ENCODE measurements at places on chromosomes 1 and 21.

- no peak for DNase-seq
These were observed 15.2 kb downstream of the LRRC38 start for GRCh38 chr1:13498553-13498952.

GRCh38 chr1:38009088-38009840 lies 3.3 kb upstream of the UTP11 start:
- peak; percentile 60 for DNase-seq

DNA sequence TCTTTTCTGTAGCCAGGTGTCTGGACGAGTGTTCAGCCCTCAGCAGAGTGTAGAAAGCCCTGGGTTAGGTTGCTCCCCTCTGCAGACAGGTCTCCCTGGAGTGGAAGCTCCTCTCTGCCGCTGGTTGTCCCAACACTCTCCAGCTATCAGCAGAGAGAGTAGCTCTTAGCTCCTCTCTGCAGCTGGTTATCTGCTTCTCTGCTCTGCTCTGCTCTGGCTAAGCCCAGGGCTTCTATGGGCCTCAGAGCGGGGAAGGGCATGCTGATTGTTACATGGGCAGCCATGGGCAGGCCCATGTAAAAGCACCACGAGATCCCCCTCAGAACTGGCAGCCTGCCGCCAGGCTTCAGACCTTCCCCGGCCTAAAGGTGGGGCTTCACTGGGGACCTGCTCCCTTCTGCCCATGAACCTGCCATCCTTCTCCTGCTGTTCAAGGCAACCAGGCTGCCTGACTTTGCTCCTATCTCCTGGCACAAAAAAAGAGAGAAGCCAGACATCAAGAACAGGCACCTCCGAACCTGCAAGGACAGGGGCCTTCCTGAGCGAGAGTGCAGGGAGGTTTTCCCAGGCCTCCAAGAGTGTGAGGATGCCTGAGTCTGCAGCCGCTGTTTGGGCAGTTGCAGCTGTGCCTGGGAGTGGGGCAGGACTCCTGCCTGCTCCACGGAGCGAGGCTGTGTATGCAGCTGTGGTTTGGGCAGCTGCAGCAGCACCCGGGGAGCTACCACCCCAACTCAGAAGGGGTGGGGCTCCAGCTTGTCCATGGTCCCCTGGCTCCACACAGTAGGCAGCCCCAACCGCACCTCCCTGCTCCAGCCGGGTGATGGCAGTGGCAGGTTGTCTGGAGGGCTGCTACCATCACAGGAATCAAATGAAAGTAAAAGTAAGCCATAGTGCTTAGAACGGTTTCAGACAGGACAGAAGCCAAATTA lies 973.7 kb downstream of the LTN1 start:
- no peak for DNase-seq

GRCh38 chr1:89698020-89698560 lies 65.2 kb downstream of the LRRC8C start:
- no peak for DNase-seq

DNA sequence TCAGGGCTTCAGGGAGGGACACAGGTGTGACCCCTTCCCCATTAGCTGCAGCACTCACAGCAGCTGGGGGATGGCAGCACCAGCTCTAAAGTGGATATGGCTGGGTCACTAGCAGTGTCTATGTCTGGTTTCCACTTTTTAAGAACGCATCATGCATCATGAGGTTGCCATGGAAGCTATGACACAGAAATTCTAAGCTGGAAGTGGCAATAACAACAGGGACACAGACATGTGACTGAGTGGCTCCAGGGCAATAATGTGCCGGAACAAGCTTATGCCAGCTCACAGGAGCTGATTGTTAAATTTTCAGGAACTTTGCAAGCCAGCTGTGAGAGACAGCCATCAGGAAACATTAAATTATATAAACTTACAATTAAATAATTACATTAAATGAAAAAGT lies 51.2 kb upstream of the NFASC start:
- no peak for DNase-seq

DNA sequence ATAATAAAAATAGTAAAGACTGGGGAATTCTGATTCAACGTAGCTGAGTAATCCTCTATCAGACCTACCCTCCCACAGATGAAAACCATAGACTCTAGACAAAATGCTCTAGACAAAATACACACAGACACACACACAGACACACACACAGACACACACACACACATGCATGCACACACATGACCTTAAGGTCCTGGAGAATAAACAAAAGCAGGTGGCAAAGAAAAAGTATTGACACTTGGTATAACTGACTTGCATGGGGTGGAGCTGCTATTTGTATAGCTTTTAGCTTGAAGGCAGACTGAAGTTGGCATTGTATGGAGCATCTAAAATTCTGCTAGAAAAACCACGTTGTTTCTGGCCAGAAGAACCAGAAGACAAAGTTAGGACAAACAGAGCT lies 29.3 kb downstream of the C1orf141 start:
- no peak for DNase-seq

GRCh38 chr1:23741609-23742008 lies 1.7 kb upstream of the ELOA start:
- DNase-seq = no peak

DNA sequence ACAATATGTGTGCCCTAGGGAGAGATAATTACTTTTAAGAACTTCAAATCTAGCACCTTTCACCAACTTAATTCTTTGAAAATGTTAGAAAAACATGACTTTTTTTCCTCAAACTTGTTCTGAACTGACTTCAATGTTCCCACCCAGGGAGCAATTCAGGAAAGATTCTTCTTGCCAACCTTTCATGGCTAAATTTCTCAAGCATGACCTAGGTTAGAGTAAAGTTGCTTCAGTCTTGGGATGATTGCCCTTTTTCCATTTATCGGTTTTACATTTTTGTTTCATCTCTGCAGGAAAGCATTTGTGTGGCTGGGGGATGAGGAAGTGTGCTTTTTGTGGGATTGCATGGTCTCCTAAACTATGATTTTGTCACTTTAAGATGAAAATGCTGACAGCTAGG lies 647.7 kb downstream of the LTN1 start:
- DNase-seq = no peak

- no peak for DNase-seq
These were observed 1.5 kb downstream of the GPATCH4 start for GRCh38 chr1:156599811-156600210.

GRCh38 chr1:109269212-109269980 lies 13.5 kb downstream of the PSRC1 start:
- no peak for DNase-seq

DNA sequence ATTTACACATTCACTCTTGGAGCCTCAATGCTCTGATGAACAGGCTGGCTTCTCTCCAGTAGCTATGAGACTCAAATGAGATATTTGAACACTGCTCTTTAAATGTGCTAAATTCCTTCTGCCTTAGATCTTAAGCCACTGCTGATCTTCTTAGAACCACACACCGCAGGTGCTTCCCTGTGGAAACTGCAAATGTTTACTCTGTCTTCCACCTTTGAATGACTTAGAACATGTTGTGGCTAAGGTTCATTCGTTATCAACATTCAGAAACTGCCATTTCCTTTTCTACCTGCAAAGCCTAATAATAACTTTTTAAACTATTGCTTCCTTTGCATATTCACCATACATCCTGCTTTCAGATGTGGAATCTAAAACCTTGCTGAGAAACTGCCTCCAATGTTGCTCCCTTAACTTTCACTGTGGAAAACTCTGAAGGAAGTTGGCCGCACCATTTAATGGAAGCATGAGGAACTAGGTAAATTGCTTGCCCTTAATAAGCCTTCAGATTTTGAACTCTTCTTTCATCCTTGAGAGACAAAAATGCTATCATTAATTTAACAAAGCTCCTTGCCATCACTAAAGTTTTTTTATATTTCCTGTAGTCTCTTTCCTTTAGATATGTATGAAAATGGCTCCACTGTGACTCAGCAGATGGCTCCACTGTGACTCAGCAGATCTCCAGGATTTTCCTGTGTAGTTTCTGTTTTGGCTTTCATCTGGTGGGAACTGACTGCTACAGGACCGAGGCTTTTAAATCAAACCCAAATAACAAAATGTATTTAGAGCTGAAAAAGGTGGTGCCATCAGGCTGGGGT lies 143.8 kb downstream of the TNFSF18 start:
- no peak for DNase-seq

Measured in activated T-cell treated with anti-CD3 and anti-CD28 coated beads for 24 hours (primary cell).